ENCODE measurements at places on chromosomes 7 and 10.
A peak's percentile ranks its signal among the peaks of the same experiment; 100 is the strongest.

- DNase-seq = no peak
Measured at GRCh38 chr10:31554556-31554955, 235.5 kb downstream of the ZEB1 start.

GRCh38 chr7:81135324-81135723 lies 216.5 kb upstream of the SEMA3C start:
- no peak for DNase-seq

GRCh38 chr10:18955061-18955460 lies 93.5 kb upstream of the MALRD1 start:
- DNase-seq = no peak

DNA sequence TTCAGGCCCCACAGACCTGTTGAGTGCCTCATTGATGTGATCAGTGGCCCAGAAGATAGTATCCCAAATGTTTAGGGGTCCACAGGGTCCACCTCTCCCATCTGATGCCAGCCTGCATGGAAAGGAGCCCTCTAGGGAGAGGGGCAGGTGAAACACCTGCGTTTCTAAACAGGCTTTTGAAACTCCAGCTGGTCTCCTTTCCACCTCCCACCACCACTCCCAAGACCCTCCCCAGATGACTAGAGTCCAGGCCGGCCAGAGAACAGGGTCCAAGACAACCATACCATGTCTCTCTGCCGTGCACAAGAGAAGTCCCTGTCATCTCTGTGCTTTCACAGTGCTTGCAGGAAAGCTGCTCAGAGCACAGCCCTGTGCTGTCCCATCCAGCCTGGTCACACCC lies 105.0 kb upstream of the NANOS1 start:
- no peak for DNase-seq

DNA sequence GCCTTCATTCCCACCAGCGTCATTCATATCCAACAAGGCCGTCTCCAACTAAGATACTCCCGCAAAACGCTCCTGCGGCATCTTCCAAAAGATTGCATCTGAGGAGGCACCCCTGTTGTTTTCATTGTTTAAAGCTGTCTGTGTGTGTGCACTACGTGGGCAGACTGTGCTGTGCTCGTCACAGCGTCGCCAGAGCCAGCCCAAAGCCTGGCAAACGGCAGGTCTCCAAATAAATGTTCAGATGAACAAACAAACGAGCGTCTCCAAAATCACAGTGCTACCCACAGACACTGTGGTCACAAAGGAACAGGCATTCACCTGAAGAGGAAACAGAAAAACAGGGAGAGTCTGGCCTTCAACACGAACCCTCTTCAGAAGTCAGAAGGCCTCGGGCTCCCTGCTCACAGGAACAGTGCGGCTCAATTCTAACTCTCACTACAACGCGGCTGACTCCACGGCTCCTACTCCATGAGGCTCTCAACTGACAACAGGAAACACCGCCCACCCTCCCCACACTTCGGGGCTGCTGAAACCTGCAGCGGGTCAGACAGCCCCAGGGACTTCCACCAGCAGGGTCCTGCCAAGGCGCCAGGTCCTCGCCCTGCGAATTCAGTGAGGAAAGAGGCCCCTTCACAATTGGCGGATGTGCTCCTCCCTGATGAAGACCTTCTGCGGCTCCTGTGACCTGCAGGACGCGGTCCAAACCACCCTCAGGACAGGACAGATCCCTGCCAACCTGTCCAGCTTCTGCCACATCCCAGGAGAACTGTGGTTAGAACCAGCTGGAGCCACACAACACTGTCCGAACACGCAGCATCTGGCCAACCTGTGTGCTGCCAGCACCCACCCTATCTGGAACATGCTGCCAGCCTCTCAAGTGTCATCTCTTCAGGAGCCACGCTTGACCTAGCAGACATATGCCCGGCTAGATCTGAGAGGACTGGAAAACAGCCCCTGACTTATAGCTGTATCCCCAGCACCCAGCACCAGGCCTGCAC lies 36.1 kb downstream of the MAD1L1 start:
- no peak for DNase-seq

GRCh38 chr10:76868098-76868977 lies 769.3 kb downstream of the KCNMA1 start:
- DNase-seq = no peak

- DNase-seq = no peak
Measured at GRCh38 chr7:91995391-91996105, 54.9 kb downstream of the AKAP9 start.

DNA sequence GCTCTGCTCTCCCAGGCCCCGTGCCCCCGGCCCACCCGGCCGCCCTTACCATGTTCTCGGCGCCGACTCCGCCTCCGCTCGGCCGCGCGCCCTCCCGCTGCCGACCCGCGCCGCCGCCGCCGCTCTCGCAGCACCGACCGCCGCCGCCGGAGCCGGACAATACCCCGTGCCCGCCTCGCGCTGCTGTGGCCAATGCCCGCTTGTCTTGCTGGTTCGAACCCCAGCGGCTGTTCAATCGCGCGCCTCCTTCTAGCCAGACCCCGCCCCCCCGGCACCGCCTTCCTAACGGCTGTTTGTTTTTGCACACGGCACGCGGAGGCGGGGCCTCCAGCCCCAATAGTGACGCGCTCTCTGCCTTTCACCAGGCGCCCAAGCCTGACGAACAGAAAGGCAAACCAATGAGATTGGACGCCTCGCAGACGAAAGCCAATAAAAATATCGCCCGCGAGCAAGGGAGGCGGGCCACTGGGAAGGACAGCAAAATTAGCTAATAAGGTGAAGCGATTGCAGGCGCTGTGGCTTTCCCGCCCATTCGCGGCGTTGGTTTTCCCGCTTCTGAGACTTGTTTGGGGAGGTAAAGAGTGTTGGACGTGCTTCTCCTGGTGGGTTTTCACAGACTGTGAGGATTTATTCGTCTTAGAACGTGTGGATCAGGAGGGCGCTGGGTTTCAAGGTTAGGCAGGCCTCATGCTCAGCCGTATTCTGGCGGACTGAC lies at the start of gene H2AZ2:
H2AZ2 (minus strand) TSS at position 168 of the 715 bp plus-strand sequence; CDS start at position 52, 116 bp downstream.
- DNase-seq = peak; percentile 100

DNA sequence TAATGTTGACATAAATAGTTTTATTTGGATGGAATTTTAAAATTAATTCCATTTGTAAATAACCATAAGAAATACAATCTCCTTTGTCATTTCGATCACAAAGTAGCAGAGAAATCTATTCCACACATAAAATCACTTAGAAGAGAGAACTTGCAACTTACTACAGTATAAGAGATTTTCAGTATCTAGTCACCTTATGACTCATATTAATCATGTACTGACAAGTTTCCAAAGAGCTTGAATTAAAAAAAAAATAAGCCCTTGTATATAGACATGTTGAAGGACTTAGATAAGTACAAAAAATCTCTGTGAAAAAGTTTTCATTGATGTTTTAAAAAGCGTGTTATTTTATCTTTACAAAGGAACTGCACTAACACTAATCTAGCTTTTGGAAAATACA lies 207.1 kb upstream of the ETV1 start:
- DNase-seq = no peak

GRCh38 chr10:62915158-62915557 lies 99.0 kb upstream of the EGR2 start:
- no peak for DNase-seq

DNA sequence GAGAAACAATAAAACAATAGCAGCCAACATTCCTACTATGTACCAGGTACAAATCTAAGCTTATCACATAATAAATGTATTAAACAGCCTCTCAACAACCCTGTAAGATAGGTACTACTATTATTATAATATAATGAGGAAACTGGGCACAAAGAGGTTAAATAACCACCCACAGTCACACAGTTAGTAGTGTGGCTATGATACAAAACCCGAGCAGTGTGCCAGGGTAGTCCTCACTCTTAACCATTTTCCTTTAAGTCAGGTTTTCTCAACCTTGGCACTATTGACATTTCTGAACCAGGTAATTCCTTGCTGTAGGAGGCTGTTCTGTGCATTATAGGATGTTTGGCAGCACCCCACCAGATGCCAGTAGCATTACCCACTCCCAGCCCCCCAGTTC lies 48.8 kb downstream of the DNAJC1 start:
- DNase-seq = no peak

DNA sequence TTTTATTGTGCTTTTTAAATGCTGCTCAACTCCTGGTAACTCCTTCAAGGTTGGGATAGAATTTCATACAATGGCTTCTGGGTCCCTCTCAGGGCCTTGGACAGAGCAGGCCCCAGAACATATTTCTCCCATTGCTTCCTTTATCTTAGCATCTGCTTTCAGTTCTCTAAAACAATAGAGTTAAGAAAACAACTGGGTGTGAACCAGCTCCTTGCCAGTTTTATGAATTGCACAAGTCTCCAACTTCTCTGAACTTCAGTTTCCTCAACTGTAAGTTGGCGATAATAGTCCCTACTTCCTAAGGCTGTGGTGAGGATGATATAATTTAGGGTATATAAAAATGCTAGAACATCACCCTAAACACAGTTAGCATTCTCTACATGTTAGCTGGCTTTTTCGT lies 77.0 kb upstream of the INHBA start:
- DNase-seq = no peak

DNA sequence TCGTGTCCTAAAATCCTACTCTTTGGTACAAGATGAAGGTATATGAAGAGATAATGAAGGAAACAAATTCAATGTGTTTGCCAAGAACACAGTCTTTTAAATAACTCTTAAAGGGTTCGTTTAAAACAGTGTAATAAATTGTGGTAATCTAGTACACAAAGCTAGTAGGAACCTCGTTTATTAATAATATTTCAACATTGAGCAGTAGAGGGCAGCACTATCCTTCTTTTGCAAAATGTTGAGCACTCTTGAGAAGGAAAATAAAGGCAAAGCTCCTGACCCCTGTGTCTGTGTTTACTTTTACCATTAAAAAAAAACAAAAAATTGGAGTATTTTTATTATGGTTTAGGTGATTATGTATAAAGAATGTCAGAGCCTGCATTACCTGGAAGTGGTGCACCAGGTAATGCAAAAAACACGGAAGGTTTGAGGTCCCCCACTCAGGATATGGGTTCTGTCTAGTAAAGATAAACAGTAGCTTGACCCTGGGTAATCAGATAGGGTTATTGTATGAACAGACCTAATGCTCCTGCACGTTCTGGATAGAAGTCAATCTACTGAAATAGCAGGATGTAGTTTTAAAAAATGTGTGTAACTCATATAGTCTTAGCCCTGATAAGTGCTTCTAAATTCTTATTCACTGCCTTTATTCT lies 5.7 kb upstream of the GOT1 start:
- peak; percentile 80 for DNase-seq

DNA sequence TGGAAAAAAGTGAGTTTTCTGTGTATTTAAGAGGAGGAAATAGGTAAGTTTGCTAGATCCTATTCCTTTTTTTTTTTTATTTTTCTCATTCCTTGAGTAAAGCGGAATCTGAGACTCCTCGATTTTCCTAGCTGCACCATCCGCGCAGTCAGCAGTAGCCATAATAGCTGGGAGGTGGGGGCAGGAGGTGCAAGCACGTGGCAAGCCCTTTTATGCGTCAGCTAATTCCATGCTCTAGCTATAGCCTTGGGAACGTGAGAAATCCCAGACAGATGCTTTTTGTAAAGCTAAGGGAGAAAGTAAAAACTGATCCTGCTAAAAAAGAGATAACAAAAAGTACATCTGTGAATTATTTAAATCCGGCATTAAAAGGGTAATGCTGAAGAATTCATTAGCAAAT lies 33.2 kb upstream of the TPK1 start:
- no peak for DNase-seq

- DNase-seq = peak; percentile 90
Measured at GRCh38 chr10:30784897-30785605, 155.5 kb upstream of the LYZL2 start.

DNA sequence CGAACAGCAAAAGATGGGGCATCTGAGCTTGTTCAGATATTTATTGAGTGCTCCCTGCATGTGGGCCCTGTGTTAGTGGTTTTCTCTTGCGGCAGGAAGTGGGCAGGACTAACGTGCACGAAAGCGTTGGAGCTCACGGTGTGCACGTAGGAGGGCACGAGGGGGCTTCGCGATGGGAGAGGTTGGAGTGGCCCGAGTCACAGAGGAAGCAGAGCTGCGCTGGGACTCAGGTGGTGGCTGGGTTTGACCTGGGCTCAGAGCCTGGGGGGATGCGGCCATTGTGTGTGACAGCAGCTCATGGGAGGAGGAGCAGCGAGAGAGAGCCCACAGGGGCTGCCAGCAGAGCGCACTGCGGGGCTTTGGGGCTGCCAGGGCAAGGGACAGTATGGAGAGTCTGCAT lies 7.7 kb downstream of the ZSCAN25 start:
- no peak for DNase-seq

DNA sequence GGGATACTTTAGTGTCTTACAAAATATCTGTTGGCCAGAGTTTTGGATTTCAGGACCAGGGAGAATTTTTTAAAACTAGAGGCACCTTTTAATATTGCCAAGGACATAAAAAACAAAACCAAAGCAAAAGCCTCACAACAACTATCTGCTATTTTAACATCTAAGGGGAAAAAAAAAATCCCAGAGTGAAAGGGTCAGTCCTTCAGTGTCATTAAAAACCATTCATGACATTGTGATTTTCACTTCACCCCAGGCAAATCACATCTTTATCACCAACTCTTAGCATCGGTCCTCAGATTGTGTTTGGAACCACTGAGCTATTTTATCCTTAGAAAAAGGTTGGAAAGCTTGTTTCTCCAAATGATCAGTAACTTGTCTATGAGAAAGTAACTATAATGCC lies 10.7 kb downstream of the CEP41 start:
- peak; percentile 53 for DNase-seq

DNA sequence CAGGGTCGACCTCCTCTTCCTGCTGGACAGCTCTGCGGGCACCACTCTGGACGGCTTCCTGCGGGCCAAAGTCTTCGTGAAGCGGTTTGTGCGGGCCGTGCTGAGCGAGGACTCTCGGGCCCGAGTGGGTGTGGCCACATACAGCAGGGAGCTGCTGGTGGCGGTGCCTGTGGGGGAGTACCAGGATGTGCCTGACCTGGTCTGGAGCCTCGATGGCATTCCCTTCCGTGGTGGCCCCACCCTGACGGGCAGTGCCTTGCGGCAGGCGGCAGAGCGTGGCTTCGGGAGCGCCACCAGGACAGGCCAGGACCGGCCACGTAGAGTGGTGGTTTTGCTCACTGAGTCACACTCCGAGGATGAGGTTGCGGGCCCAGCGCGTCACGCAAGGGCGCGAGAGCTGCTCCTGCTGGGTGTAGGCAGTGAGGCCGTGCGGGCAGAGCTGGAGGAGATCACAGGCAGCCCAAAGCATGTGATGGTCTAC lies 46.9 kb downstream of the VWA2 start:
- DNase-seq = no peak

DNA sequence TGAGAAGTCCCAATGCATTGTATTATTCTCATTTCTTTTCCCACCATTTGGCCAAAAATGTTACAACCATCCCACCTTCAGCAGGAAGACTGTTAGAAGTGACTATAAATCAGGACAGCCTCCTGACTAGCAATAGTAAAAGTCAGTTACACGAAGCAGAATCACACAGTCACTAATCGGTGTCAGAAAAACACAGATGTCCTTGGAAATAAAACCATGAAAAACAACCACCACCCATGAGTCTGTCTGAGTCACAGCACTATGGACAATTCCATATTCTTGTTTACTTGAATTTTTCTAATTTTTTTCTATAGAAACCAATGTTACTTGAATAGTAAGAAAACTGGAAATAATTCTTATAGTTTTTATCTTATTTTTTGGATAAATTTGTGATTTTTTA lies 81.9 kb upstream of the FRMD4A start:
- DNase-seq = no peak

GRCh38 chr10:106570268-106570667 lies 594.2 kb downstream of the SORCS1 start:
- peak; percentile 6 for DNase-seq

Measured in lung (tissue), 17 donors.